ENCODE measurements at places on chromosomes 4 and X. TPM values are rescaled to one million over a fixed set of nuclear protein-coding genes. Genes with fewer than 3 reads are reported as not detected.

KIF4A gene
- total RNA-seq: 0.92 TPM

TBC1D8B gene
- total RNA-seq: 14.6 TPM

DNA sequence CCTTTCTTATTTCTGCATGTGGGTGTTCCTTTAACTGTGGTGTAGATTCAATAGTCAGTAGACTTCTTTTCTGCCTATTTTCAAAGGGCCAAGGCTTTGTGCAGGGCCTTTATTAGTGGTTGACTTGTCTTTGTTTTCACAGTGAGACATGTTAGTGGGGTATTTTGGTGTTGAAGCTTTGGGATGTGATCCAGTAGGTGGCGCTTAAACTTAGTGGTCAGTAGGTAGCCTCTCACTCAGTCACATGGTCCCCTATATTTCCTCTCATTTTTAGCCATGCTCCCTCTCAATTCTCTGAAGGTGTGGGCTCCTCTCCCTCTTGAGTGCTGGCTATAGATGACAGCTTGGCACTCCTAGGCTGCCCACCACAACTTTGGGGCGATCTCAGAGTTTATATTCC is 23.4 kb upstream of the SLC10A7 start:
- no peak for DNase-seq

AKAP14 gene
- not detected for total RNA-seq

PFKFB1 gene
- total RNA-seq: 0.12 TPM

CYBB gene
- total RNA-seq: 41.8 TPM

DNA sequence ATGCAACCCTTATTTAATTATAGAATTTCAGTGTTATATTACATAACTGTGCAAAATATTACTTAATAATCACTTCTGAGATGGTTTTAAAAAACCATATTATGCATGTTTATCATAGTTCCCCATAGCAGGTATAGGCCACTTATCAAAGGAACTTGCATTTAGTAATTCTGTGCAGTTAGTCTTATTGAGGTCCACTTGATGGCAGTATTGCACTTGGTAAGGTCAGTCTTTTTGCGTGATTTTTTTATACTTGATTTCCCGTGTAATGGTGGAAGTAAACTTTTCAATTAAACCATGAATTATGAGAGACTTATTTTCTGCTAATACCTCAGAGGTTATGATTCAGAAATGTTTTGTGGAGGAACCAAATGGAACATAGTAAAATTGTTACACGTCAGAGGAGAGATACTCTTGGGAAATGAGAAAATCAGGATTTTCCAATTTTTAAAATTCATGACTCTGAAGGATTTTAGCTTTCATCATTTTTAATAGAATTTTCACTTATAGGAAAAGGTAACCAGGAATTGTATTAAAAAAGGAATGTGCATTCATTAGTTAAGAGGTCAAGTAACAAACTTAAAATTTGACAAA is 230.0 kb downstream of the CCSER1 start:
- no peak for DNase-seq

DNA sequence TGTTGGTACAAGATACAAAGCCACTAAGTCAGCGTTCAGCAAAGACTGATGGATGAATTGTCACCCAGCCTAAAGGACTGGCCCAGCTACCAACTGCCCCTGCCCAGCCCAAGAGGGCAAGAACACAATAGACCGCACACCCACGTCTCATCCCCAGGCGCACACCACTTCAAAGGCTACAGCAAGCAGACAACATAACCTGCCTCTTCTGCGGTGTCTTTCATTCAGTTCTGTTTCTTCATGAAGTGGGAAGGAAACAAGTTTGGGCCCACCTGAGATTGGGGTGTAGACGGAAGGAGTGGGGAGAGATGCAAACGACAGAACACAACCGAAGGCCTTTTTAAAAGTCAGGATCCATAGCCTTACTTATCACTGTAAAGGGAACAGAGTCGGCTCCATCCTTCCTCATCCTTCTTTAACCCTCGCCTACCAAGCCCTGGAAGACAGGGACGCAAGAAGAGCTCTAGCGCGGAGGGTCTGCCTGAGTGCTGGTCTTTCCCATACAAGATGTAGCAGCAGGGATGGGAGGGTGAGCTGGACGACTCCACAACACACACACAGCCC is 691 bp downstream of the SCARB2 start:
- DNase-seq: no peak

GRCh38 chr4:7134737-7135388 is 57.5 kb upstream of the SORCS2 start:
- peak; percentile 69 for DNase-seq

HSFX1 gene
- total RNA-seq: 0.98 TPM

DNA sequence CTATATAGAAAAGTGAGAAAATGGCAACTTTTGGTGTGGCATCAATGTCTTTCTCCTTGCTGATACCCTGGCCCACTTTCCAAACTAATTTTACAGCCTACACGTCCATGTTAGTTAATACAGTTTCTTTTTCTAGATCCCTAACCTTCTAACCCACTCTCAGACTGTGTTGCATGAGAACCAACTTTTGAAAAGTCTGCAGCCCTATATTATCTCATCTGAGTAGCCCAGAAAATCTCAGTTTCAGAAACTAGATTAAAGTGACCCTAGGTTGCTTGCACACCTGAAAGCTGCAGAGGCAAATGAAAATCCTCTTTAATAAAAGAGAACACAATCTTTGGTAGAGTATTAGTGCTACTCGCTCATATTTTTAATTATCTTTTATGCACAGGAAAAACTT is 371.6 kb upstream of the EMCN start:
- DNase-seq: no peak

KCNE5 gene
- total RNA-seq: 0.49 TPM

- DNase-seq: no peak
Measured at GRCh38 chr4:47368211-47368610, 95.3 kb downstream of the COMMD8 start.

GRCh38 chrX:107146670-107147069 is 28.0 kb upstream of the RBM41 start:
- no peak for DNase-seq

- no peak for DNase-seq
Measured at GRCh38 chrX:1835056-1835455, 220.2 kb downstream of the ASMT start.

DNA sequence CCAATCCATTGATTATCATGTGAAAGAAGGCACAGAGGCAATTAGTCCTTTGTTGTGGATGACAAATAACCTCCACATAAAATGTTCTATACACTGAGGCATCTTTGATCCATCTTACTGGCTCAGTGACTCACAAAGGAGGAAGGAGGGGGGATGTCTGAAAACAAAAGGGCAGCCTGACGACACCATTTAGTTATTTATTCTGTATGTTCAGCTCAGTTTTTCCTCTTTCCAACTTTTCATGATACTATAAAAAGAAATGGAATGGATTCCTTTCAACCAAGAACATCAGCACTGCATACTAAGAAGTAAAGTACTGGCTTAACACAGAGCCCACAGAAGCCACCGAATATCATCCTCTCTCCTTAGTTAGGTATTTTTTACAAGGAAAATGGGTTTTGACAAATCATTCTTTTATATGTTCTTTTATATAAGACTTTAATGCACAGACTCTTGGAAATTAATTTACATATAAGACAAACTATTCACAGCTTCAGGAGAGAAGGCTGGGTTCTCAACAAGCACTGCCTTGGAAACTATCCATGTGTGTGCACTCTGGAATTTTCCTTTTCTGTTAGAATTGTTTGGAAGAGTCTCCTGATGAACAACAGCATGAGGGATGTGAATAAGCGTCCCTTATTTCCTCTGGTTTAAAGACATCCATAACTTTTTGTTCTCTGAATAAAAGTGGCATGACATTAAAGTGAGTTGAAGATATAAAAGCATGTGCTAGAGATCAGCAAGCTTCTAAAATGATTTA is 135.6 kb downstream of the TSPAN5 start:
- no peak for DNase-seq

MAOA gene
- 126 TPM for total RNA-seq

DNA sequence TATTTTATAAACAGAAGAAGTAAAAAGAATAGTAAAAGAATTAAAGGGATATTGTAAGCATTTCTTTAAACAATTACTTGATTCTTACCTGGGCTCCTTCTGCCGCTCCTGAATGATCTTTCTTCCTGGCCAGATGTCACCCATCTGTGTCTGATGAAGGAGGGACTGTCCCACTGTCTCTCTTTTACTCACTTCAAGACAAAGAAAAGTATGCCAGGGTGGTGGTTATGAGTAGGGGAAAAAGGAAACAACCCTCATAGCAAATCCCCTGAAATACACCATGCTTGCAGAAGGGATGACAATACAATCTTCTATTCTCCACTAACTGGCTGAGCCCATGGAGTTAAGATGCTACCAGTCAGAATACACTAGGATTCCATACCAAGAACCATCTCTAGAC is 31.1 kb downstream of the SYTL4 start:
- DNase-seq: no peak

- DNase-seq: no peak
Measured at GRCh38 chr4:10703766-10704429, 19.3 kb upstream of the CLNK start.

DNA sequence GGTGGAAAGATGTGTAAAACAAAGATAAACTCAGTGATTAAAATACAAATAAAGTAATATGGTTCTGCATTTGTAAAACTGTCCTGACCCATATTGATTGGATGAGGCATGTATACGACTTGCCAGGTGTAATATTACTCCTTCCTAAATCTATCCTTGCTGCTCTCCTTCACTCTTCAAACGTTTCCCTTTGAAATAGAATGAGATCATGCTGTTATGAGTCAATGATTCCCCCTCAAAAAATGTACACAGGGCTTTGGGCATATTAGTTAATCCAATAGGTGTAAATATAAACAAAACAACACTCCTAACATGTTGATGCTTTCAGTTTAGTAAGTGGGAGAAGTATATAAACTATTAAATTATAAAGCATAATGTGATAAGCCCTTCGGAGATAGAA is 117.4 kb upstream of the GPM6A start:
- DNase-seq: no peak

IBSP gene
- 2.1 TPM for total RNA-seq

DNA sequence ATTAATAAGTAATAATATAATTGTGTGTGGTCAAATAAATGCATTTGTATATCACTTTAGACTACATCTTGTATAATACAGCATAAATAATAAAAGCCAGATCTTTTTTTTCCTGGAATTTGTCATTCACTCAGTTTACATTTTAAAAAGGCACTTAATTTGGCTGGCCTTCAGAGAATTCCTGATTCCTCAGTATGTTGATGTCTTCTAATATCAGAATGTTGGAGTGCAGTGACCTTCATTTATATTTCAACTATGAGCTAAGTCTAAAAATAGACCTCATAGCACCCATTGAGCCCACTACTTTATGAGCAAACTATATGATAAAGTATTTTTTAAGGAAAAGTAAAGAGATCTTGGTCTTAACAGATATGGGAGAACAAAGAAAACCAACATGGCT is 27.8 kb downstream of the ZNF330 start:
- no peak for DNase-seq

DNA sequence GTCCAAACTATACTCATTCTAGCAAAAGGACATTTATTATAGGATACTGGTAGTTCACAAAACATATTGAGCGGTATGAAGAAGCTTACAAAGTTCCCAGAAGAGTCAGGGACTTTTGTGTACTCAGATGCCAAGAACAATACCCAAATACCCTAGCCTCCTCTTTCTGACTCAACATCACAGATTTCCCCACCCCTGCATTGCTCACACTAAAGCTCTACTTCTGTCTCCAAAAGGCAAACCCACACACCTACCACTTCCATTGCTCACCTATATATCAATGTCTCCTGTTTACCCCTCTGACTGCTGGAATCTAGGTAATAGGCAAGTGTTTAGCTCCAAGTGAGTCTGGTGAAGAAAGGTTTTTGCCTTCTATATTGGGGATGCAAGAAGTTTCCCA is 100.7 kb upstream of the HCCS start:
- no peak for DNase-seq

DNA sequence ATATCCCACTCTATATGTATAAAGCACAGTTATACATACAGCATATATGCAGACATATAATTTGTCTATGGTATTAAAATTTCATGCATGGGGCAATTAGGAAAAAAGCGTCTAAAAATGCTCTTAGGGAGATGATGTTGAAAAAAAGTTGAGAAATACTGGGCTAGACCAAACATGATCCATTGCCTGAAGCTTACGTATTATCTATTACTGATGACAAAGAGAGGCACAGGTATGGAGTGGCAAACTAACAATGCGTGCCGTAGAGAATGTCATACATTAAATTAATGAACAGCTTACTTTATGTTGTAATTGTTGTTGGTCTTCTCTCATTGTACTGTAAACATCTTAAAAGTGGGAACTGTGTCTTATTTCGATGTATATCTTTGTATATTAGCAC is 13.9 kb downstream of the RHOH start:
- no peak for DNase-seq

GRCh38 chrX:72169008-72169728 is 12.4 kb upstream of the PIN4 start:
- peak; percentile 10 for DNase-seq

DNA sequence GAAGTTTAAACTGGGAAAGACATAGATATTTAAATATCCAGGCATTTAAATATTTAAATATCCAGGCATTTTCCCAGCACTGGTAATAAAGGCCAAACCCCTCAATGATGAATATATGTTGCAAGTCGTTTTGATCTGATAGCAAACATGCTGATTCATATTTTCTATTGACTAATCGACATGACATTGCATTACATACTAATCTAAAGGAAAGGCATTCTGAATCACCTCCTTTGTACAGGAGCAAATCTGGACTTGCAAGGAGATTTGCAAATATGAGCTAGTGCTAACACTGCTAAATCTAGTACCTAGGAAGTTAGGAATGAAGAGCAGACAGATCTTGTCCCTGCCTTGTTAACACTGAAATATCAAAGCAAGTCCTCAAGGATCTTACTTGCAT is 207.3 kb downstream of the SLC7A11 start:
- no peak for DNase-seq

DNA sequence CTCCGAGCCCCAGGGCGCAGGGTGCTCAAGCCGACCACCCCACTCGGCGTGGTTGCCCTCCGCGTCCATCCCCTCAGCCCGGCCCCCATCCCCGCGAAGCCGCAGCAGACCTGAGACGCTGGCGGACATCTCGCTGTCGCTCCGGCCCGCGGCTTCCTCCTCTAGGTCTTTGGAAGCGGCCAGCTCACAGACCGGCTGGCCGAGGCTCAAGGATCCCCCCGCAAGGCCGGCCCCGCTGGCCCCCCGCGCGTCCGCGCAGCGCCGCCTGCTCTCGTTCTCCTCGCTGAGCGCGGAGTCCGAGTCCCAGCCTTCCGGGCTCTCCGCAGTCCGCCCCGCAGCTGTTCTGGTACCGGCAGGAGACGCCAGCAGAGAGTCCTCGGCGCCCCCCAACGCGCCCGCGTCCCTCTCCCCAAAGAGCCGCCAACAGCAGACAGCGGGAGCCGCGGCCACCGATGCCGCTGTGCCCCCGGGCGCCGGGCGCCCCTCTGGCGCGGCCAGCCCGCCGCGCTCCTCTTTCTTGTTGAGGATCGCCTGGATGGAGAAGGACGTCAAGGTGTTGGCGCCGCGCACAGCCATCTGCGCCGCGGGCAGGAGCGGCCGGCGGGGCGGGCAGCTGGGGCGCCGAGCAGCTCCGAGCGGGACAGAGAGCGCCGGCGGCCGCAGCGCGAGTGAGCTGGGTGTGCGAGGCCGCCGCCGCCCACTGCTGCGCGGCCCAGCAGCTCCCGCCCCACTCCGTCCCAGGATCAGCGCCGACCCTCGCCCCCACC is at the start of gene NKX3-2:
NKX3-2 (minus strand) TSS at position 670 of the 767 bp plus-strand sequence; CDS start at position 576, 94 bp downstream.
- no peak for DNase-seq

COL25A1 gene
- 0.55 TPM for total RNA-seq

- no peak for DNase-seq
Measured at GRCh38 chrX:126485409-126485808, 67.2 kb downstream of the DCAF12L1 start.

GRCh38 chr4:120105472-120105871 is 38.8 kb upstream of the MAD2L1 start:
- no peak for DNase-seq

GATA1 gene
- total RNA-seq: 0.98 TPM

Data from mucosa of gallbladder (tissue), 1 donor.